ENCODE measurements at places on chromosomes 7 and 10.

DNA sequence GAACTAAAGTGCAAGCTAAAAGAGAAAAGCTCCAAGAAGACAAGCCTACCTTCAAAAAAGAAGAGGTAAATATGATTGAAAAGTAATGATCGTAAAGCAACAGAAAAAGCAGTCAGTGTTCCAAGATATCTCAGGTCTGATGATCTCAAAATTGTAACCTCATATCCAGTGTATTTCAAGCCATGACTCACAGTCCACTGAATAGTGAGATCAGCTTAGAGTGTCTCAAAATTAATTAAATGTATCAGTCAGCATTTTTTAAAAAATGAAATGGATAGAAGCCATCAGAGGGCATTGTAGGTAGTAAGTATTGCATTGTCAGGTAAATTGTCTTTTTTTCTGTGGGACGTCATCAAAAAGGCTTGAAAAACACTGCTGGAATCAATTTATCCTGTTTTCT, 50.6 kb upstream of the AGBL3 start:
- DNase-seq, result no peak

GRCh38 chr7:12607134-12607533, 36.6 kb downstream of the SCIN start:
- DNase-seq, result no peak

DNA sequence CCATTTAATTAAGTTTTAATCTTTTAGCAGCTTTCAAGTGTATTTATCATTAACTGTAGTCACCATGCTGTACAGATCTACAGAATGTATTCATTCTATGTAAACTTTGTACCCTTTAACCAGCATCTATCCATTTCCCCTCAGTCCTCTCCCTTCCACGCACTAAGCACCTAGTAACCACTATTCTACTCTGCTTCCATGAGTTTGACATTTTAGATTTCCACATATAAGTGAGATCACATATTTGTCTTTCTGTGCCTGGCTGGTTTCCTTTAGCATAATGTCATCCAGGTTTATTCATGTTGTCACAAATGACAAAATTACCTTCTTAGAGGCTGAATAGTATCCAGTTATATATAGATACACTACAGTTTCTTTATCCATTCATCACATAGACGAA, 79.7 kb downstream of the BTAF1 start:
- DNase-seq, result no peak

DNA sequence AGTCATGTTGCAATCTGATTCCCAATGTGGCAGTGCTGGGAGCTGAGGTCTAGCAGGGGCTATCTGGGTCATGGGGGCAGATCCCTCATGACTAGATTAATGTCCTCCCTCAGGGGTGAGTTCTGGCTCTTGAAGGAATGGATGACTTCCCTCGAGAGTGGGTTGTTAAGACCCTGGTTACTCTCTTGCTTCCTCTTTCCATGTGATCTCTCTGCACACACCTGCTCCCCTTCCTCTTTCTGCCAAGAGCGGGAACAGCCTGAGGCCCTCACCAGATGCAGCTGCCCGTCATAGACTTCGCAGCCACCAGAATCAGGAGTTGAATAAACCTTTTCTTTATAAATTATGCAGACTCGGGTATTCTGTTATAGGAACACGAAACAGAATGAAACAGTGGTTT, 37.8 kb downstream of the SFMBT2 start:
- no peak for DNase-seq

GRCh38 chr10:30805061-30805460, 175.5 kb upstream of the LYZL2 start:
- DNase-seq, result no peak

DNA sequence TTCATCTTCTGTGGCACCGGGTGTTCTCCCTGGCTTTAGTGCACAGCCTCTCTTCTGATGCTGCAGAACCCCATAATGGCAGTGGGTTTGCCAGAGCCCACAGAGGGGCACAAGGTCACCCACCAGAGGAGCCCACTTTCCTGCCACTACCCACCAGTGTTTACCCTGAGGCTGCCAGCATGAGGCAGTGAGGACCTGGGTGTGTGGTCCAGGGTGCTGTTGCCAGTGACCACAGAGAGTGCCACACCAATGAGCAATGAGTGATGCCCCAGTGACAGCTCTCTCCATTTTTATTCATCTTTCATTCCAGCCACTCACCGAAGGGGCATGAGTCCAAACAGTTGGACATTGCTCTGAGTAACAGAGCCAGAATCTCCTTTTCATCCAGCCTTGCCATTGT, 34.8 kb downstream of the MTURN start:
- DNase-seq, result no peak

- DNase-seq, result no peak
Observed at GRCh38 chr10:32481606-32482005, 35.7 kb downstream of the CCDC7 start.

DNA sequence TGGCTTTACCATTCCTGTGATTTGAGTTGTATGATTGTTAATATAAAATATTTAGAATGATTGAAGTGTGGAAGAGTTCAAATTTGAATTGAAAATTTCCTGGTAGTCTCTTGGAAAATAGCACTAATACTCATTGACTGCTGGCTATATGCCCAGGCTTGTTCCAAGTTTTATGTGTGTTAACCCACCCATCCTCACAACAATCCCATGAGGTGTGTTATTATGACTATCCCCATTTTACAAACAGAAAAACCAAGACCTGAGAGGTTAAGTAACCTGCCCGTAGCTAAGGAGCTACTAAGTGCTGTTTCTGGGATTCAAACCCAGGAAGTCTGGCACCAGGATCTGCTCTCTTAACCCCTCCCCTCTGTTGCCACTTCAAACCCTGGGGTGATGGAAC, 213.9 kb downstream of the CREB5 start:
- no peak for DNase-seq

- DNase-seq, result no peak
Observed at GRCh38 chr7:108535257-108535656, 9.3 kb upstream of the PNPLA8 start.

- DNase-seq, result no peak
Observed at GRCh38 chr7:147153571-147153970, 1037.0 kb downstream of the CNTNAP2 start.

DNA sequence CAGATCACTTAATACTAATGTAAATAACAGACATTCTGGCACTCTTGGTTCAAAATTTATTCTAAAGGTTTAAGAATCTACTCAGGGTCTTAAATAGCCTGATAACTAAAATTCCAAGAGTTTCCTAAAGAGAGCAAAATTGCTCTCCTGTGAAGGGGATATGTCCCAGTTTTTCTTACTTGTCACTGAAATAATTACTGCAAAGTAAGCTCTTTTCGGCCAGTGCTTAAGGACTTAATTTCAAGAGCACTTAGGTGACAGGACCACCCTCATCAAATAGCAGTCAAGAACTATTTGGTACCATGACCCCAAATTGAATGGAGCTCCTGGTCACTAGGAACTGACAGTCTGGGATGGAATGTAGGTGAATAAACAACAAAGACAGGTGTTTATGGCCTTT, 1.8 kb upstream of the IMMP2L start:
- no peak for DNase-seq

- no peak for DNase-seq
Observed at GRCh38 chr7:94429153-94429552, 34.5 kb downstream of the COL1A2 start.

DNA sequence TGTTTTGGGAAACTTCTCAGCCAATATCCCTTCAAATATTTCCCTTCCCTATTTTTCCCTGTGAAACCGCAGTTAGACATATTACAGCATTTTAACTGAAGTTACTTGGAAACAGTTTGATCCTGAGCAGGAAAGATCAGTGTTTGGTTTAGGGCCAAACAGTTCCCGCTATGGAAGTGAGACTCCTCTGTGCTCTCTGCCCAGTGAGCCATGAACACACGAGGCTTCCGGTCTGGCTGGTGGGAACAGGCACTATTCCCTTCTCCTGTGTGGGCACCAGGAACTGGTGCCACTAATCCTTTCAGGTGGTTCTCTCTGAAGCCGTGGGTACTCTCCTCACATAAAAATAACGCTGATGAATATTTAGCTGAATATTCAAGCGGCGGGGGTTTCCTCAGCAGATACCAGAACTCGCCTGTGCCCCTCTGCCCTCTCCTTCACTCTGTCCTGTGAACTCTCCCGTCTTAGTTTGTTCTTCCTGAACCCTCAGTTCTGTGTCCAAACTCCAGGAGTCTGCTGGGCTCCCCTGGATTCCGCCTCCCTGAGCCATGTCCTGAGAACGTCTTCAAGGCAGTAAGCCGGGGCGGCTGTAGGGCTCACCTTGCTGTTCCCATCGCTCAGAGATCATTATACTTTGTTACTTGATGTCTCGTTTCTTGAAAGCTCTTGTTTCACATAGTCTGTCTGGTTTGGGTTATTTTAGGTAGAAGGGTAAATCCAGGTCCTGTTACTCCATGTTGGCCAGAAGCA, 25.7 kb downstream of the FOXL3 start:
- DNase-seq, result no peak

DNA sequence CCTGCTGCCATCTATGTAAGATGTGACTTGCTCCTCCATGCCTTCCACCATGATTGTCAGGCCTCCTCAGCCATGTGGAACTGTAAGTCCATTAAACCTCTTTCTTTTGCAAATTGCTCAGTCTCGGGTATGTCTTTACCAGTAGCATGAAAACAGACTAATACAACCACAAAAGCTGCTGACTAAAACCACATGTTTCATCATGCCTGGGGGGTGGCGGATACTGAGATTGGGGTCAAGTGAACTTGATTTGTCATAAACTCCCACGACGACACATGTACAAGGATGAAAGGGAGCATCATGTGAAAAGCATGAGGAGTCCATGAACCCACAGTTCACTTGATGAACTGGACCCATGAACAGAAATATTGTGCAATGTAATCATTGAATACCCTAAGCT, 134.9 kb upstream of the ANK3 start:
- no peak for DNase-seq

- no peak for DNase-seq
Observed at GRCh38 chr7:88346357-88346756, 39.7 kb upstream of the STEAP4 start.

Measured in midbrain (tissue), 1 donor.